IMR-90 (cell line): ENCODE measurements at places on chromosomes 2 and 18. TPM values are rescaled to one million over a fixed set of nuclear protein-coding genes. Genes with fewer than 3 reads are reported as not detected.

GREB1L gene
- total RNA-seq: under 0.01 TPM in 1 of 2 replicates, not detected in the other

DNA sequence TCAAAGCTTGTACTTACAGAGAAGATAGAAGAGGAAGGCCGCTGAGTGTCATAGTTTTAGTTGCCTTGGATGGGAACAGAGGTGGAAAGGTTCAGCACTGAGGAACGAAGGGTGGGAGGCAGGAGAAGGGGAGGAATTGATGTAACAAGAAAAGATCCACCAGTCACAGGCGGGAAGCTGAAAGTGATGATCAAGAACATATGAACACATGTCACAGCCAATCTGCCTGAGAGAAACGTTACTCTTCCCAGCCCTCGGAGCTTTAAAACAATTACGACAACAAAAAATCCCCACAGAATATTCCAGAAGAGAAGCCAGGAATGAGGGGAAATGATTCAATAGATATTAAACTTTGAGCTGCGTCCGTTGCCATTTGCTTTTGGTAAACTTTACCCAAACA lies 87.1 kb downstream of the TSHZ1 start:
- DNase-seq: no peak

DNA sequence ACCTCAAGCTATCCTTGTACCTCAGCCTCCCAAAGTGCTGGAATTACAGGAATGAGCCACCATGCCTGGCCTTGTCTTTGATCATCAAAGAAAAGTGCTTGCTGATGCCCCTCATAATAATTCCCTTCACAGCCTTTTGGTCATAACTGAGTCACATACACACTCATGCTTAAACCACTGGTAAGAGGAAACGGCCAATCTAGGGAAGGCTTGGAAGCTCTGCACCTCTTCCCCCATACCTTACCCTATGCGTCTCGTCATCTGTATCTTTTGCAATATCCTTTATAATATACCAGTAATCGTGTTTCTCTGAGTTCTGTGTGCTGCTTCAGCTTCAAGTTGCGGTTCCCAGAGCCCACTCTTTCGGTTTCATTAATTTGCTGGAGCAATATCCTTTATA lies 4.8 kb upstream of the RNF138 start:
- DNase-seq: peak; percentile 76

- DNase-seq: no peak
Observed at GRCh38 chr2:118844261-118845004, 3.0 kb downstream of the EN1 start.

DNA sequence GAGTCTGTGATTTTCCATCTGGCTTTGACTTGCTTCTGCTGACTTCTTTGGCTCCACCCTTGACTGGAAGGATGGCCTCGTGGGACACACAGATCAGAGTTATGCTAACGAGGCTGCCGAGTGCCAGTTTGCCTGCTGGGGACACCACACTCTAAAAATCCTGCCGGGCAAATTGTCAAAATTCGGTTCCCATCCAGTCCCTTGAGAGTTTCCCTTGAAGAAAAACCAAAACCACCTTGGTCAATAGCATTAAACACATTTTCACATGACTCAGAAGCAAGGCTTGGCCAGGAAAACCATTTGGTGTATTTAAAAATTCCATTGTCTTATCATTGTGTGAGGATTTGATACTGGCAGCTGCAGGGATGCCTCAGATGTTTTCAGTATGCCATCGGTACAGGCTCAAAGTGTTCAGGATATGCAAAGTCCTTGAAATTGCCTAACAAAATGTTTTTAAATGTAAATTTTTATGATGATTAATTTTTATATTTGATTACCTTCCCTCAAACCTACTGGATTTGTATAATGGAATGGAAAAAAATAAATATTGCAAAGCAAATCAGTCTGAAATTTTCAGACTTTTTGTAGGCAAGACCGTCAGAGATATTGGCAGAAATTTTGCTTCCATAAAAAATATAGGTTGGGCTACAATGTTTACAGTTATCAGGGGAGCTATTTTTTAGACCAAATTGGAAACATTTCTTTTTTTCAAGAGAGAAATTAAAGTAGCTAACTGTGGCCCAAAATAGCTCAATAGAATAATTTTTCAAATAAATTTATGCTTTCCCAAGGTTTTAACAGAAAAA lies 41.6 kb downstream of the KCNE4 start:
- peak; percentile 72 for DNase-seq

DNA sequence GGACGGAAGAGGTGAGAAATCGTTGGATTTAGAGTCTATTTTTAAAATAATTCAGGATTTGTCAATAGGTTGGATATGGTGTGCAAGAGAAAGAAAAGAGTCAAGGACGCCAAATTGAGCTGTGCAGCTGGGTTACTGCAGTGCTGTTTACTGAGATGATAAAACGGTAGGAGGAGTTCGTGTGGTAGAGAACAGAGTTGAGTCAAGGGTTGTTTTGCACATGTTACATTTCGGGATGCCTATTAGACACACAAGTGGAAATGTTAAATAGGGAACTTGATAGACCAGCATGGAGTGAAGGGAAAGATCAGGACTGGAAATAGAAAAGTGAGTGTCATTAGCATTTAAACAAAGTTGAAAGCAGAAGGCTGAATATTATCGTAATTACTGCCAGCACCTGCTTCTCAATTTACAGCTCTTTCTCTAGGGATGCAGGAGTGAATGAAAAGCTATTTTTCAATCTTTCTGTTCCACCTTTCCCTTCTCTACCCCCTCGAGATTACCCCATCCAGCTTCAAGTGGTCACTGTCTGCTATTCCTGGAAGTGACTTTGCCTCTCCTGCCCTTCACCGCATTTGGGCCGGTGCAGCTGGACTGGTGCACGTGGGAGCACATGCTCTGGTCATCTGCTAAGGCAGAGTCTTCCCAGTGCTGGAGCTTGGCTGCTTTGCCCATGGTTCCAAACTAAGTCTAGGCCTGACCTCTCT lies 30.3 kb downstream of the GPR75 start:
- DNase-seq: no peak

GRCh38 chr2:69954084-69954483 lies 7.3 kb downstream of the ASPRV1 start:
- no peak for DNase-seq

GRCh38 chr18:79912409-79912991 lies 39.0 kb downstream of the SLC66A2 start:
- no peak for DNase-seq

GRCh38 chr2:58054264-58054663 lies 7.7 kb downstream of the VRK2 start:
- peak; percentile 47 for DNase-seq

DNA sequence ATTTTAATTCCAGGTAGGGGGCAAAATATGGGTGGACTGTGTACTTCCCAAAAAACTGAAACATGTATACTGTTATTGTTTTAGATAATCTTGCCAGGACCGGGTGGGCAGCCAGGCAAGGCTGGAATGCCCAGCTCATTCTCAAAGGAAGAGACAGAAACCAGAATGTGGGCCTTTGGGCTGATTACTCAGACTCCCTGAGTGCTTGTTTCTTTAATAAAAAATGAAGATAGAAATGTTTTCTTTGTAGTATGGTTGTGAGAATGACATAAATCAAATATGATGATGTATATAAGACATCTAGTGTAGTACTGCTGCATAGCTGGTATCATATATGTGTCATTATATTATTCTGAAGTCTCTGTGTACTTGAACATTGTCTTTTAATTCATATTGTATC lies 231.6 kb upstream of the NT5C1B start:
- no peak for DNase-seq

DNA sequence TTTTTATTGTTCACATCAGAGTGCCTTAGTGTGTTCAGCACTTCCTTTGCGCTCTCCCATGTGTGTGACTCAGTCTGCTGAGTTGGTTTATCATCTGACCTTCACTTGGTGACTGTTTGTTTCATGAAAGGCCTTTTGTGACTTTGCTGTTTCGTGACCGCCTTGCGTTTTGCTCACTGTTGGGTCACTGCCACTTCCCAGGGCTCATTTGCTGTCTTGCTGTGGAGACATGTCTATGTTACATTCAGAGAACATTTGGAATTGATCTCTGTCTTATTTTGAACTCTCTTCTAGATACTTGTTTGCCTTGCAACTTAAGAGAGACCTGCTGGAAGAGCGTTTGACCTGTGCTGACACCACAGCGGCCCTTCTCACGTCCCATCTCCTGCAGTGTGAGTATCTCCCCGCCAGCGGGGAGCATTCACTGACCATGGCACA lies 54.7 kb downstream of the FARP2 start:
- DNase-seq: peak; percentile 87

DNA sequence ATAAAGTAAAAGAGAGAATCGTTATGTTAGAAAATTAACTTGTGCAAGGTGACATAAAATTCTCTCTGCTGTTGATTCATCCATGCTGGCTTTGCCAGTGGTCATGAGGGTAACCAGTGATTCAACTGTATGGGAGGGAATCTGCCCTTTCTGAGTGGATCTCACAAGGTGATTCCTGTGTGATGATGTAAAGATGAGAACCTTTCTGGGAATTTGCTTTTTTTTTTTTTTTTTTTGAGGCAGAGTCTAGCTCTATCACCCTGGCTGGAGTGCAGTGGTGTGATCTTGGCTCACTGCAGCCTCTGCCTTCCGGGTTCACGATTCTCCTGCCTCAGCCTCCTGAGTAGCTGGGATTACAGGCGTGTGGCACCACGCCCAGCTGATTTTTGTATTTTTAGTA lies 23.3 kb downstream of the RAB31 start:
- DNase-seq: peak; percentile 88

DNA sequence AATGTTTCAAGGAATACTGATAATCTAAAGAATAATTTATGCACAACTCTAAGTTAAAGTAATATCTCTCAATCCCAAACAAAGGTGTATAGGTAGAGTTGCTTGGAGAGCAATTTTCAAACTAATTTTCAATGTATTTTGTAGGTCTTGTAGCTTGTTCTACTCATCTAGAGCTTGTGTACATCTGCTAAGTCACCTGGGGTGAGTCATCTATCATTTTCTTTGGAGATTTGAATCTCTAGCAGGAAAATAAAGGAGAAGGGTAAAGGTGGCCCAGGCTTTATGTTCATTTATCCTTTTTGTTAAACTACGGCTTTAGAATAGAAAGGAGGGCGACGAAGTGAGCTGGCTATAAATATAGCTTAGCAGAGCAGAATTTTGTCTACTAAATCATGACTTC lies 76.8 kb upstream of the THUMPD2 start:
- no peak for DNase-seq

GRCh38 chr2:139175510-139175909 lies 395.3 kb upstream of the NXPH2 start:
- no peak for DNase-seq

DNA sequence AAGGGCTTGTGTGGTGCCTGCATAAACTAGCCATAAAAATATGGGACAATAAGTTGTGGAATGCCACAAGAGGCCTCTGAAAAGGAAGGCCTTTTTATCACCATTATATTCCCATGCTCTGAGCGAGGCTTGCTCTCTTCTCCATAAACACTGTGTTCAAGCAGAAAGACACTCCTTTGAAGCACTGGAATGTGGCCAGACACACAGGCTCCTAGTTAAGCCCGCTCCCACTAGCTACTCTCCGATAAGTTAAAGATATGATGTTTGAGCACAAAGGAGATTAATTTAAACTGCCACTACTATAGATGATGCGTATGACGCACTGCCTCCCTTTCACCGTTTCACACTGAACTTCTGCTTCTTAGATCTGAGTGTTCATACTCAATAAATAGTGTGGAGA lies 188.7 kb upstream of the TWIST2 start:
- DNase-seq: no peak

- no peak for DNase-seq
Observed at GRCh38 chr2:47177043-47177565, 22.0 kb upstream of the STPG4 start.

- no peak for DNase-seq
Observed at GRCh38 chr2:238802957-238803356, 44.9 kb upstream of the TWIST2 start.

DNA sequence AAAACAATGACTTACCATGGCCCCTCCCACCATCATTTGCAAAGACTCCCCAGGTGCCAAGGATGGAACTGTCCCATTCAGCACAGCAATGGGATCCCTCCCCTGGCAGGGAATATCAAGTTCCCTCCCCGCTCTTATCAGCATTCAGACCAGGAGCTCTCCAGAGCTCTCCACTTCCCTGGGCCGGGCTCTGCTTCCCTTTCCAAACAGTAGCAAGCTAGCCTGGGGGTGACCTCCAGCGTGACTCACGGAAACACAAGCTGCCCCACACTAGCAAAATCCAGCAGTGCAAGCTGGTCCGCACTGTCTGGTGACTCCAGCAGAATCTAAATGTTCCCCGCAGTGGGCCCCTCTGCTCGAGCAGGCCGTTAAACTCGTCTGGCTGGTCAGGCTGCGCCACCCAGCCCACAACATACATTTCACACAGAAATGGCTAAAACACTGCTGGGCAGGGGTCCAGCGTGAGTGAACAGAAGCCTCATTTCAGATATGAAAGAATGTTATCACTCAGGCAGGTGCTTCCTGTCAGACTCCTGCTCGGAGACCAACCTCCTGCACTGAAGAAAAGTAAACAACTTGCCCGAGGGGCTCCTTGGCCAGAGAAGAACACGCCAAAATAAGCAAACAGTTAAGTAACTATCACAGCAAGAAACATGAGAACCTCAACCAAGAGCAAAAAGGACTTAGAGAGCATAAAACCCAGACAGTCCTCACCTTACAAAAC lies 33.9 kb downstream of the STAT1 start:
- peak; percentile 96 for DNase-seq

DNA sequence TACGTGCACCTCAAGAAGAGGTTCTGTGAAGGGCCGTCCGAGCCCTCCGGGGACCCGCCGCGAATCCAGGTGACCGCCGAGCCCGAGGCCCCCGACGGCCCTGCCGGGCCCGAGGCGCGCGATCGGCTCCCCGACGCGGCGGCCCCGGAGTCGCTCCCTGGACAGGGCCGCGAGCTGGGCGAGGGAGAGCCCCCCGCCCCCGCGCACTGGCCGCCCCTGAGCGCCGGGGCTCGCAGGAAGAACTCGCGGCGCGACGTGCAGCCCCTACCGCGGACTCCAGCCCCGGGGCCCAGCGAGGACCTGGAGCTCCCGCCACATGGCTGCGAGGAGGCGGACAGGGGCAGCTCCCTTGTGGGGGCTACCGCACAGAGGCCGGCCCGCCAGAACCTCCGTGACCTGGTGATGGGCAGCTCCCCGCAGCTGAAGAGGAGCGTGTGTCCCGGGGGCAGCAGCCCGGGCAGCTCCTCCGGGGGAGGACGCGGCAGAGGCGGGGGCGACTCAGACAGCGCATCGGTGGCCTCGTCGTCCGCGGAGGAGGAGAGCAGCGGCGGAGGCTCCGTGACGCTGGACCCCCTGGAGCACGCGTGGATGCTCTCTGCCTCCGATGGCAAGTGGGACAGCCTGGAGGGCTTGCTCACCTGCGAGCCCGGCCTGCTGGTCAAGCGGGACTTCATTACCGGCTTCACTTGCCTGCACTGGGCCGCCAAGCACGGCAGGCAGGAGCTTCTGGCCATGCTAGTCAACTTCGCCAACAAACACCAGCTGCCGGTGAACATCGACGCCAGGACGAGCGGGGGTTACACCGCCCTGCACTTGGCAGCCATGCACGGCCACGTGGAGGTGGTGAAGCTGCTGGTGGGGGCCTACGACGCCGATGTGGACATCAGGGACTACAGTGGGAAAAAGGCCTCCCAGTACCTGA lies 812 bp downstream of the SOWAHC start:
- DNase-seq: no peak

GRCh38 chr2:57397550-57398360 lies 648.9 kb upstream of the VRK2 start:
- no peak for DNase-seq

GRCh38 chr2:144510294-144510991 lies 9.5 kb downstream of the ZEB2 start:
- peak; percentile 89 for DNase-seq

GRCh38 chr2:46866770-46867246 lies 48.8 kb downstream of the MCFD2 start:
- DNase-seq: no peak

- DNase-seq: peak; percentile 54
Observed at GRCh38 chr18:80176334-80177073, 67.4 kb downstream of the ADNP2 start.
